ENCODE measurements at places on chromosomes 2 and 18. TPM values are rescaled to one million over a fixed set of nuclear protein-coding genes. Genes with fewer than 3 reads are reported as not detected.

Gene ABCG5
- not detected for total RNA-seq

Gene MLPH
- total RNA-seq, result not detected

Gene AQP12A
- not detected for total RNA-seq

Gene DPP10
- total RNA-seq, result 1.0 TPM

Gene CIB4
- not detected for total RNA-seq

Gene ATAD2B
- total RNA-seq, result 30.3 TPM

Gene NEU4
- 4.2 TPM for total RNA-seq

Gene ABCB6
- total RNA-seq, result 25.6 TPM

Gene BOLL
- 2.6 TPM for total RNA-seq

Gene CYP27C1
- 2.6 TPM for total RNA-seq

Gene IL1R2
- 0.52 TPM for total RNA-seq

Gene TGFA
- under 0.01 TPM for total RNA-seq

Gene NPAS2
- 7.8 TPM for total RNA-seq

Gene NIF3L1
- total RNA-seq, result 23.0 TPM

Gene OTOS
- total RNA-seq, result not detected

Gene AGXT
- not detected for total RNA-seq

Gene COL4A4
- under 0.01 TPM for total RNA-seq

Gene NDUFS1
- 93.9 TPM for total RNA-seq

Gene THUMPD2
- total RNA-seq, result 11.5 TPM

Measured in skeletal muscle tissue (tissue), 5 donors.